Fibroblast of the aortic adventitia (primary cell): ENCODE measurements at places on chromosomes 5 and 9. TPM values are rescaled to one million over a fixed set of nuclear protein-coding genes. Genes with fewer than 3 reads are reported as not detected.

GRCh38 chr9:36132086-36132485 is 4.4 kb upstream of the GLIPR2 start:
- peak; percentile 53 for DNase-seq

- DNase-seq, result no peak
Observed at GRCh38 chr5:127941646-127942045, 141.9 kb upstream of the SLC12A2 start.

DNA sequence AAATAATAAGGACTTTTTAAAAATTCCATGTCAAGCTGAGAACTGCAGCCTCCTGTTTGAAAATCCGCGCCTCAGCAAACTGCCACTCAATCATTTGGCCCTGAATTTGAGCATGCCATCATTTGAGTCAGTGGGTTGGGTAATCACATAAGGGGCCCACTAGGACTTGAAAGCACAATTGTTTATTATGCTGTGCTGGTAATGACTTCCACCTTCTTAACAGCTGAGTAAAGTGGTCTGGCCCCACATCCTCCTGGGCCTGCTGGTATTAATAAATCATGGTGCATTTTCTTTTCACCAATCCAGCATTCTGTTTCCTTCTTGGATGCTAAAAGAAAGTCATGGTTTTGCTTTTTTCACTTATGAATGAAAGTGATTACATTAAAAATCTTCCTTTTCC is 103.0 kb upstream of the CTSL start:
- no peak for DNase-seq

- no peak for DNase-seq
Observed at GRCh38 chr5:139524940-139525585, 36.1 kb upstream of the UBE2D2 start.

DNA sequence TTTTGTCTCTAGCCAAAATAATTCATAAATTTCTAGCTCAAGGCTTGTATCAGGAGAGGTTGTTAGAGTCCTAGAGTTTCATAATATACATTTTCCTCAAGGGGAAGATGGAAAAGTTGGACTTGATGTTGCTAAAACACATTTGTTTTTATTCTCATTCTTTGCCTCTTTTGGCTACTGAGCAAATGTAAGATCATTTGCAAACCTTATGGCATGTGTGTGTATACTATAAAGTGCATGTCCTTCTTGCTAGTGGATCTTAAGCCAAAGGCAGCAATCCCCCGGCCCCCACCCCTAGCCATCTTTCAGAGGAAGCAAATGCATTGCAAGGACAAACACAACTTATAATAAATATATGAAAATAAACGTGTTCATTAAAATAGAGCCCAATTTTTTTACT is 43.0 kb downstream of the ADAMTSL1 start:
- DNase-seq, result no peak

GRCh38 chr5:31047621-31048020 is 145.9 kb upstream of the CDH6 start:
- peak; percentile 49 for DNase-seq

GRCh38 chr5:167361795-167362194 is 929.6 kb upstream of the WWC1 start:
- DNase-seq, result no peak

GRCh38 chr9:35499029-35499700 is 9.3 kb downstream of the RUSC2 start:
- DNase-seq, result peak; percentile 43

DNA sequence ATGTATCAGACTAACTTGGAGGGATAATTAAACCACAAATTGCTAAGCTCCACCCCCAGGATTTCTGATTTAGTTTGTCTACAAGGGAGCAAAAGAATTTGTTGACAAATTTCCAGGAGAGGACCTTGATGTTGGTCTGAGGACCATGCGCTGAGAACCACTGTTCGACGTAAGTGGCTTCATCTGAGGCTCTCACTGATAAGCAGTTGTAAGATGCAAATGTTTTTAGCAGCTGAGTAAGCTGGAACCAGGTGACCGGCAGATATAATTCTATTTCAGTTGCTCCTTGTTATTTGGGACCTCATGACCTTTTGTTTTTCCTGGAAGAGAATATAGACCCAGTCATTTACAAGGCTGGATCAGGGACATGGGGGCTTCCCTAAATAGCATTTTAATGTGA is 14.1 kb upstream of the SPINK1 start:
- DNase-seq, result no peak

DNA sequence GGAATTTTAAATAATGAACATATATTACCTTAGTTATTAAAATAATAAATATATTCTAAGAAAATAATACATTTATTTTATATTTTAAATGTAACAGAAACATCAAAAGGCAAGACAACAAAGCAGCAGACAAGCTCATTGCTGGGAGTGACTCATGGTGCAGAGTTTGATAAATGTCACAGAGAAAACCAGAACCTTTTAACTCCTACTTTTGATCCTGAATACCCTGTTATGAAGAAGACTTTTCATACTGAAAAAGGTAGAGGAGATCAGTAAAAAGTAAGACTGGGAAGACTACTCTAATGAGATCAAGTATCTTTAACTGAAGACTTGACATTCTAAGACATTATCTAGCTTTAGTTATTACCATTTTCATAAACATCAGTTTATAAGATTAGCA is 99.0 kb upstream of the GNA14 start:
- DNase-seq, result no peak

DNA sequence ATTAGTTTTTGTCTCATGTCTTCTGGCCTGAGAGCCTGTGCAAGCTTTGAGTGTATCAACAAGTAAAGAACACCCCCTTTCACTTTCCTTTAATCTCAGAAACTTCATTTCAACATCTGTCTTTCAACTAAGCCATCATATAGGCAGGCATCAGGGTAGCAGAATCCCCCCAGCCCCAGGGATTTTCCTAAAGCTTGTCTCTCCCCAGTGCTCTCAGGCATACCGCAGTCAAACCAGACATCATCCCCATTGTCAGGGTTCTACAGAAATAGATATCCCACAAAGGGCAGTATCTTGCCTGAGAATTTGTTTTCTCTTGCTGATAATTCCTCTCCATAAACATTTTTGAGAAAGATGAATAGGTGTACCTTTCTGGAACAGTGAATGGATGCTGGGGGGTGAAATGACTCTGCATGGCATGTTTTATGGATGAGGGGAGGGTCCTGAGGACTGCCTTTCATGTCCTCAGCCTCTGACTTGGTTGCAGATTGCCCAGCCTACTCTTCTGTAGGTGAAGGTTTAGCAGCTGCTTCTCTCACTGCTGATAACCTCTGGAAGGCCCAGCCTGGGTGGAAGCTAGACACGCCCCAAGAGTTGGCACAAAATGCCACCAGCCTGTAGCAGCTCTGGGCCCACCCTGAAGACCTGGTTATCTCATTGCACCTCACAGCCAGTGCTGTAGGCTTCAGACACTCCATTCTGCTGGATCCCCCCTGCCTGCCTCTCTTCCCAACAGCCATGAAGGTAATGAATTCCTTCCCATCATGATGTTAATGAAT is 20.5 kb upstream of the SHB start:
- no peak for DNase-seq

ARID3C gene
- 0.09 and 0.74 TPM in 2 replicates for total RNA-seq

ANKRD31 gene
- 0.16 and 0.18 TPM in 2 replicates for total RNA-seq

MARCHF3 gene
- 5.5 and 16.9 TPM in 2 replicates for total RNA-seq

FGF10 gene
- total RNA-seq, result 0.16 and 1.2 TPM in 2 replicates

WNT8A gene
- total RNA-seq, result not detected in 2 replicates

MYOZ3 gene
- total RNA-seq, result 0.16 and 0.72 TPM in 2 replicates
